ENCODE measurements at places on chromosomes 13 and 19.

DNA sequence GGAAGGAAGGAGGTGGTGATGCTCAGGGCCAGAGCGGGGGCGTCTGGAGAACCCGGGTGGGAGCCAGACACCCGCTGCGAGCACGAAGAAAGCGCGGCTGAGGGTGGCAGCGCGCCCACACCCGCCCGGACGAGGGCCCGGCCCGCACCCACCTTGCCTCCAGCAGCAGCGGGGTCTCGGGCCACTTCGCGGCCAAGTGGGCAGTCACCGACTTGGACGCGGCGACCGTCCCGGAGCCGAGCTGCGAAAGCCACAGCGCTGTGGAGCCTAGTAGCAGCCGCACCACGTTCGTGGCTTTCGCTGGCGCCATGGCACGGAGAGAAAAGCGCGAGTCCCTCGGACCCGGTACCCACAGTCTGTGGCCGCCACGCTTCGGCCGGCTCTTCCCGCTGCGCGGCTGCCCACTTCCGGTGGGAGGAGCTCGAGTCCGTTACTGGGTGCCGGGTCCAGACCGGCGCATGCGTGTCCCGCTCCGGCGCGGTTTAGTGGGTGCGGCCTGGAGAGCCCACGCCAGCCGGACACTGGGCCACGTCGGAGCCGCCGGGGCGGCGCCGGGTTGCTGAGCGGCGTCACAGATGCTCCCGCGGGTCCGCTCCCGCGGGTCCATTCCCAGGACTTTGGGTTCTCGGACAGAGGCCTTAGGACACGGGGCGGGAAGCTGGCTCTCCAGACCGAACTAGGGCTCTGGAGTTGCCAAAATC is at the start of gene UGGT2:
Gene UGGT2, minus strand, starts transcription at position 399 of the 701 bp plus-strand sequence. Its CDS starts 89 bp downstream, at position 310.
- peak; percentile 66 for DNase-seq

- no peak for DNase-seq
Measured at GRCh38 chr13:46962281-46962941, 65.6 kb upstream of the HTR2A start.

GRCh38 chr13:113917096-113917495 is 53.2 kb upstream of the GAS6 start:
- DNase-seq = no peak

DNA sequence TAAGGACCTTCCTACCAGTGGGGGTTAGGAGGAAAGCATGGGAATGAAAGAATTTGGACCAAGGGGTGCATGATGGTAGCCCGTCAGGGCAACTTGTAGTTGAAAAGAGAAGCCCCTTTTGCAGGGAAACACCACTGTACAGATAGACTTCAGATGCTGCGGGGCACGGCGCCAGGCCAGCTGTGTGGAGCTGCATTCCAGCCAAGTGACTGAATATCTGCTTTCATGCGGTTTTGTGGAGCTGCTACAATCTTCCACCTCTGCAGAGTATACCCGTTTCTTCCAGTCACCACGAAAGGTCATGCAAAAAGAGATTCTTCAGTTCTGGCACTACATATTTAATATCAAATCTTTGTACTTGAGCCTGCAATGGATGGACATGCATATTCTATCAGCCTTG is 104.7 kb downstream of the RGCC start:
- no peak for DNase-seq

DNA sequence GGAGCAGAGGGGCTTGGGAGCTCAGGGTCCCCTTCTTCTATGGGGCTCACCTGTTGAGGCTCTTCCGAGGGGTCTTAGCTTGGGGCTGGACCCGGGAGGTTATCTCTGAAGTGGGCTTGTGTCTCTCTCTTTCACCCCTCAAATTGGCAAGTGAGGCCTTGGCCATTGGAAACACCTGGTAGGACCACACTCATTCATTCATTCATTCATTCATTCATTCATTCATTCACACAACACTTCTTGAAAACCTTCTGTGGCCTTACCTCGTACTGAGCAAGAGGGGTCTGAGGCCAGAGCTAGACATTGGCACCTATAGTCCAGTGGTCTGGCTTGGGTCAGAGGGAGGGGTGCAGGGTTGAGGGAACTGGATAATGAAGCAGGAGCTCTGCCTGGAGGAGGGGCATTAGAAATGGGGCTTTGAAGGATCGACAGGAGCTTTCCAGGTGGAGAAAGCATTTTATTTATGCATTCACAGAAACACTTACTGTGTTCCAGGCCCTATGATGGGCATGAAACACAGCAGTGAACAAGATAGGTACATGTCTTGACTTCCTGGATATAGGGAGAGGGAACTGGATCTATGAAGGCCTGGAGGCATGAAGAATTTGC is 5.5 kb downstream of the CELF5 start:
- no peak for DNase-seq

GRCh38 chr19:44808463-44809371 is at the start of gene BCAM:
Gene BCAM, plus strand, starts transcription at chr19:44809103. Its CDS starts 22 bp downstream, at chr19:44809125.
- no peak for DNase-seq

DNA sequence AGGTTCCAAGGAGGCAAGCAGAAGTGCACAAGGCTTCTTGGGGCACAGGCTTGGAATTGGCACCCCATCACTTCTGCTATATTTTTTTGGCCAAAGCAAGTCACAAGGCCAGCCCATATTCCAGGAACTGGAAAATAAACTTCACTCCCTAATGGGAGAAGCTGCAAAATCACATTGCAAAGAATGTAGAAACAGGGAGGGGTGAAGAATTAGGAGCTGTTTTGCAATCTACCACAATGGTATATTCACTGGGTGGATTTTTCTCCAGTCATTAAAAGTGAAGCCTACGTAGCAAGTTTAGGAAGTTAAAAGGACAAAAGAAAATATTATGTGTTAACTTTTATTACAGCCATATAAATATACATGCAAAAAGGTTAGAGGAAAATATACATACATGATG is 464.8 kb downstream of the COG6 start:
- DNase-seq = no peak

DNA sequence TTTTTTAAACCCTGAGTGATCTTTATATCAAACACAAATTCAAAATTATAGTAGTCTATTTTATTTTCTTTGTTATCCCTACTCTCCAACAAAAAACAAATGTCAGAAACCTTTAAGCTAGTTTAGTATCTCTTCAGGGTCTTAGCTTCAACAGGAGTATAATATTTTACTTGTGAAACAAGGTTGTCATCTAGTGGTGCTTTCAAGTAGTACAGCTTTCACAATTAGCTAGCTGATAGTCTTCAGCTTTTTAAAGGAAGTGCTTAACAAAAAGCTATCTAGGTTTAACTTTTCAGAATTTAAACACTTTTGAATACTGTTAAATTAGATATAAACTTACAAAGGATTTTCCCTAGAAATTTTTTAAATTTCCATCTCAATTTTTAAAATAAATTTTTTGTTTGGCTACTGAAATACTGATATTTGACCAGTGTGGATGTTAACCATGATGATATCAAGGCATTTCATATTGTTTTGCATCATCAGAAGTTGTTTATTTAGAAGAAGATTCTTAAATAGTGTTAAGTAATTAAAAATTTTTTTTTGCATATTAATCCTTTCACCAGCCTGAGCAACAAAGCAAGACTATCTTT is 34.2 kb downstream of the TDRD3 start:
- peak; percentile 25 for DNase-seq

GRCh38 chr13:111314852-111315251 is 5.6 kb upstream of the TEX29 start:
- DNase-seq = no peak

- DNase-seq = no peak
Measured at GRCh38 chr13:79541426-79542049, 60.6 kb downstream of the NDFIP2 start.

DNA sequence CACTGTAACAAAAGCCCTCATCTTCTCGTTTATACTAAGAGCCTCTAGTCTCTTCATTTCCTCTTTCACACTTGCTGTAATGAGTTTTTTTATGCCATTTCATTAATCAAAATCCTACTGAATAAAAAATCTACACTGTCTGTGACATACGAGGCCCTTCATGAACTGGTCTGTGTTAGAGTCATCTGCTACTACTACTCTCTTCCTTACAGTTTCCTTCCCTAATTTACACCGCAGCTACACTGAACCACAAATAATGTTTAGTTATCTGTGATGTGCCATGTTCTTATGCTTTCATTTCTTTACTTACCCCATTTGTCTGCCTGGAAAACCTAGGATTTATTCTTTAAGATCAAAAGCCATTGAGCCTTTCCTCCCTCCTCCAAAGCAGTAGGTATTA is 16.0 kb downstream of the UFM1 start:
- DNase-seq = no peak

DNA sequence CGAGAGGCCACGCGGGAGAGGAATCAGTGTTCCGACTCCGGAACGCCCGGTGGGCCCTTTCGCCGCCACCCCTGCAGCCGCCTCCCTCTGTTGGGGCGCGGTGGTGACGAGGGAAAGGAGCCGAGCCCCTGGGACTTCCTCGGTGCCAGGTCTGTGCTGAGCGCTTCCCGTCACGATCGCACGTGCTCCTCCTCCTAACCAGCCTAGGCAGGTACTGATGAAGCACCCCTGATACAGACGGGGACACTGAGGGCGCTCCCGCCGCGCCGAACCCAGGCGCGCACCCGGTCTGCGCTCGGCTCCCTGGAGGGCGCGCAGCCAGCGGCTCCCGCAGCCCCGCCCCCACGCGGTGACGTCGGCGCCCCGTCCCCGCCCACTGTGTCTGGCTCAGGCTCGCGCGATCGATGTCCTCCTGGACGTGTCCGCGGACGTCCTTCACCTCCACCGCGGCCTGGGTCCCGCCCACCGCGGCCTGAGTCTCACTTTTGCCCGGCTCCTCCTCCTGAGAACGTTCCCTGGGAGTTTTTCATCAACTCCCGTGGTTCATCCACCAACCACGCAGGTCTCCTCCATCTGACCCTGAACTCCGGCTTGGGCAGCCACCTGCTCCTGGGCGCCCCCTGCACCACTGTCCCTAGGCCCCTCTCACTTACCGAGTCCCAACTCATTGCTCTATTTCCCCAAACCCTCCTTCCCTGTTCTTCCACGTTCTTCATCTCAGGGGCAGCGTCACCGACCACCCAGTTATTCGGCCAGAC is 2.6 kb upstream of the KLK15 start:
- no peak for DNase-seq

GRCh38 chr13:38361542-38362262 is 12.1 kb downstream of the UFM1 start:
- DNase-seq = no peak

DNA sequence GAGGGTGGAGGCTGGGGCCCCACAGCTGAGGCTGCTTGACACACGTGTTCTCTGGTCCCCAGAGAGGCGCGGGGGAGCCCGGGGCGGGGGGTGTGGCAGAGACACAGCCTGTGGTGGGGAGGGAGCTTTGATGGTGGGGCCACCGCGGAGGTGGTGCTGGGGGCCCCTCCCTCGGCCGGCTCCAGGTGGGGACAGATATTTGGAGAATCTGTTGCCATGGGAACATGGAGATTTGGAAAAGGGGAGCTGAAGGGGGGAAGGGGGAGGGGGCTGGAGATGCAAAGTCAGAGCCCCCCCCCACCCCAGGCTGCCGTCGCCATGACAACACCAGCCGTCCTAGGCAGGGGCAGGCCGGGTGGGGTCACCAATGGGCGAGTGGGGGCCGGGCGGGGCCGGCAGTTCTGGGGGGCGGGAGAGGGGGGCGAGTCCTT is 1.2 kb downstream of the PRKCG start:
- DNase-seq = no peak

DNA sequence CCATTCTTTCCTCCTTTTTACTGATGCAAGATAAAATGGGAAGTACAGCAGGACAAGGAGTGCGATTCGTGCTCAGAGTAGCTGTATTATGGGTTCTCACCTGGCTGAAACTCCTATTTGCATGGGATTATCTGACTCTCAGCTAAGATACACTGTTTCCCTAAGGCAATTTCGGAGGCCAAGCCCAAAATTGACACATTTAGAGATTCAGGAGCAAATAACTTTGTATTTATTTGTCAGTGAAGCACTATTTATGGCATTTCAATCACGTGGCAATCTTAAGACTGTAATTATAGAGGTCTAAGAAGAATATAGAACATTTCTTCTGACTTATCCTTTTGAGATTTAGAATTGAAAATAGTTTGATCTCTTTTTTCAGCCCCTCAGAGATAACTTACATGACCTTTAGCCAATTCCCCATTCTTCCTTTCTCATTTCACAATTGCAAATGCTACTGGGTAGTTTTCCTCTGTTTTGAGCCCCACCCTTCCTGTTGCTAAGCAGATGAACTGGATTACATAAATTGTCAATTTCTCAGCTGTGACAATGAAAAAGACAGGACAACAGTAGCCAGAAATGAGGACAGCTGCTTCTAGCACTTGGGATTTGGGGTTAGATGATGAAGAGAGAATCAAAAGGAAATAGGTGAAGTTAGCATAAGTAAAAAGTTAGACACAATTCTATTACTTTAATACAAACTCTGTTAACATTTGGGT is 122.7 kb upstream of the FRY start:
- no peak for DNase-seq

- DNase-seq = no peak
Measured at GRCh38 chr19:10018263-10018662, 5.0 kb downstream of the RDH8 start.

DNA sequence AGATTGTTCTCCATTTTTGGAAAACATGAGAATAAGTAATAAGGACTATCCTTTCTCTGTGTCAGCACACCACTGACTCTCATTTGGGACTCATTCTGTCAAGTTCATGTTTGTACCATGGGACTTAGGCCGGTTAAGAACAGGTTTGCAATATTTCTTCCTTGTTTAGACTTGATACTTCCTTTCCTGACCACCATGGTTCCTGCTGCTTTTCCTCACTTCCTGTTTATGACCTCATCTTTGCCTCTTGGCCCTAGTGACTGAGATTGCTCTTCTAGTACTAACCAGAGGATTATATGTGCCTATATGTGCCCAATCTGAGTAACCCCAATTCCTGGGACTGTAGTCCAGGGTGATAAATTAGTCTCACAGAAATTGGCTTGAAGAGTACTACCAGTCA is 32.5 kb upstream of the NDFIP2 start:
- DNase-seq = no peak

- no peak for DNase-seq
Measured at GRCh38 chr19:49889687-49890348, 6.9 kb downstream of the IL4I1 start.

GRCh38 chr13:77892491-77892890 is 26.1 kb downstream of the EDNRB start:
- no peak for DNase-seq

GRCh38 chr19:38084196-38084595 is 139.8 kb downstream of the DPF1 start:
- no peak for DNase-seq

Data from NCI-H2081 treated with DMSO at 0.1 percent for 48 hours (cell line).